ENCODE measurements at places on chromosomes 6 and 20.

- no peak for DNase-seq
These were observed 231.8 kb upstream of the RREB1 start for GRCh38 chr6:6875818-6876470.

- DNase-seq: no peak
These were observed 52.4 kb downstream of the FNDC1 start for GRCh38 chr6:159221486-159222170.

DNA sequence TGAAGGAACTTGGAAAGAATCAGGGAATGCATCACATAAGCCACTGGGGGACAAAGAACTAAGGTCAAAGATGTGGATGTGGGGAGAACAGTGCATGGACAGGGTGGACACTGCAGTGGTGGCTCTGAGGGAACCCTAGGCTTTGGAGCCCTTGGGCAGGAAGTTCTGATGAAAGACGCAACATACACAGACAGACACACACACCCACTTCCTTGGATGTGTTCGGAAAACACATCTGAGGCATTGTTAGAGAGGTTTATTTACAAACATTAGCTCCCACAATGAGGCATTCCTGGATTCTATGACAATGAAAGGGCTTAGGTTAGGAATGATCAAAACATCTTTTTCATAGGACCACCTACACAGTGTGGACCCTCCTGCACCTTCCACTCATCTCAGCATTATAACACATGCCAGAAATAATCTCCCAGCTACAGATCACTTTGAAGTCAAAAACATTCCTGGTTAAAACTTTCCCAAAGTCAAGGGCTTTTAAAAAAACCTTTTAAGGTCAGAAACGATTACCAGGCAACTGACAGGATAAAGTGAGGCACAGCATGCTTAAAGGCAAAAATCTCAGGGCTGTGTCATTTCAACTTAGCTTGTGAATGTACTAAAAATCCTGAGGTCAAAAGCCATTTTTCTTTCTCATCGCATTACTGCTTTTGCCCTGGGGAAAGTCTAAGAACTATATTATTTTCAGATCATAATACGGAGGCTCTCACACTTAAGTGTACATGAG, 6.4 kb upstream of the METTL24 start:
- DNase-seq: no peak

DNA sequence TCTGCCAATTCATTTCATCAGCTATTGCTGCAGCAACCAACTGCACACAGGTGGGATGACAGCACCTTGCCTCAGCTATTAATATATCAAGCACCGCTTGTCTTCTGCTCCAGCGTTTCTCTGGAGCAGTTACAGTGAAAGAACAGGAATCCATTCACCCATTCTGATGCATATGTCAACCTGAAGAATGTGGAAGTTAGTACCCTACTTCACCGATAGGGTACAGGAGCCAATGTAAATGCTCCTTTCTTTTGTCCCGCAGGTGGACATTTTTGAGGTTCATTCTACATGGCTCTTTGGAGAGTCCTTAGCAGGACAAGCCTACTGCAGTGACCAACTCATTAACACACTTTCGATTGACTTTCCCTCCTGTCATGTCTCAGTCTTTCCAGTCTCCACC, 139.9 kb upstream of the PRND start:
- no peak for DNase-seq

GRCh38 chr20:59583428-59584277, 20.7 kb upstream of the PHACTR3 start:
- no peak for DNase-seq

GRCh38 chr6:155067956-155068615, 73.0 kb downstream of the TIAM2 start:
- DNase-seq: peak; percentile 82

DNA sequence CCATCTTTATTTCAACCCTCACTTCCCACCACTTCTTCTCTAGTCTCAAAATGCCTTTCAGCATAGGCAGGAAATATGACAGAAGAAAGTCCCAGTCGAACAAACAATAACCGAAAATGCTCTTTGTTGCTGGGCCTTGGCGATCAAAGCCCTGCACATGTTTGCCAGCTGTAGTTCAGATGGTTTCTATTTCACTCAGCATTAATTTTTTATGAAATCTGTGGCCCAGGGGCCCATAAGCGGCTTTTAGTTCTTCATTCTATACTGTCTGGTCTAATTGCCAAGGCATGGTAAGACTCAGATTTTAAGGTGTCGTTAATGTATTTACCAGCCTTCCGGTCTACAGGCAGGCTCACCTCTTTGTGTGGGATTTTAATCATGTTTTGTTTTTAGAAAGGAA, 10.9 kb upstream of the F13A1 start:
- no peak for DNase-seq

DNA sequence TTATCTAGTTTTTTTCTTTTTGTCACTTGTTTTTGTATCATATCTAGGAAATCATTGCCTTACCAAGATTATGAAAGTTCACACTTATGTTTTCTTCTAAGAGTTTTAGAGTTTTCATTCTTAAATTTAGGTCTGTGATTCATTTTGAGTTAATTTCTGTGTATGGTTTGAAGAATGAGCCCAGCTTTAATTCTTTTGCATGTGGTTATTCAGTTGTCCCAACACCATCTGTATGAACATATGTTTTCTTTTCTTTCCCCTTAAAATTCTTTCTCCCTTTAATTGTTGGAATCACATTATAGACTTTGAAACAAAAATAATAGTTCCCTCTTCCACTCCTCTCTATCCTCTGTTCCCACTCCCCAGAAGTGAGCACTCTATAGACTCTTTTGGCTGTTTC, 85.4 kb downstream of the SLX4IP start:
- DNase-seq: no peak

GRCh38 chr20:25203871-25204320, 8.4 kb downstream of the ENTPD6 start:
- no peak for DNase-seq

DNA sequence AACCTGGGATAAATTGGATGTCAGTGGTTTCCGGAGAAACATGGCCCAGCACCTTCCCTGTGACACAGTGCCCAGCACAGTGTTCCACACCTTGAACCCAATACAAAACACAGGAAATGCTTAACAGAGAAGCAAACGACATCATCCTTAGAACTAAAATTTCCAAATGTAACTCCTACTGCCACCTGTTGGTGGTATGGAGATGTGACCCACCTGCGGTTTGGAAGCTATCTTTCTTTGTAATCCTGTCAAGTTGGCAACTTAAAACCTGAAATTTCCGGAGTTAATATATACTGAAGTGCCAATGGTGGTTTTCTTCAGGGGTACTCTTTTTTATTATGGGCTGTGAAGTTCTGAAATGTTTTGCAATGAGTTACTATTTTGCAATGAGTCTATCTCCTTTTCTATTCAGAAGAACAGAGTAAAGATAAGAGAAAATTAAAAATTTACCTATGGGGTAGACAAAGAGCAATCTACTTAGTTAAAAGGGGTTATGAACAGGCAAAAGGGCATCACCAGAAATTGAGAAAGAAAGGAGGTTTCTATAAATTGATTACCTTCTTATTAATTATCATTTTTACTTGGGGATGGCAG, 658.8 kb downstream of the PTPRT start:
- no peak for DNase-seq

- DNase-seq: no peak
These were observed 407.6 kb downstream of the COL12A1 start for GRCh38 chr6:74798302-74798701.

GRCh38 chr6:32623693-32624092, 13.5 kb upstream of the HLA-DQA1 start:
- no peak for DNase-seq

DNA sequence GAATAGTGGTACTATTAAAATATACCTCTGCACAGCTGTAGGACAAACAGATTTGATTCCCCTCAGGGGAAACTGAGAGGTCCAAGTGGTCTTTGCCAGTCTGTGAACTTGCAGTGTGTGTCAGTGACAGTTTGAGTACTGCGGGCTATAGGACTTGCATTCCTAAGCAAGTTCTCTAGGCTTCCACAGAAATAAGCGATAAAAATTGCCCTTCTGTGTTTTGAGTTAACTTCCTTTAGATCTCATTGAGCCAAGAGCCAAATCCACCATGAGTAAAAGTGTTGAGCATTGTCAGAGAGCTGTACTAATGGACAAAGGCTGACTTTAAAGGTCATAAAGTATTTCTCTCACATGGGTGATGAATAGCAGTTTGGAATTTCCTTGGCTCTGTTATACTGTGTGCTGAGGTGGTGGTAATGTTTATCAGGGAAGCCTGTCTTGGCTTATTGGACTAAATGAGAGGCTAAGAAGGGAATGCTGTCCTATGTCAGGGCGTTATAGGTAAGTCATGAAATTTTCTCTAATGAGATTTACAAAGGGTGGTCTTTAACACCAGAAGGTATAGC, 122.6 kb upstream of the MAP3K7 start:
- DNase-seq: no peak

DNA sequence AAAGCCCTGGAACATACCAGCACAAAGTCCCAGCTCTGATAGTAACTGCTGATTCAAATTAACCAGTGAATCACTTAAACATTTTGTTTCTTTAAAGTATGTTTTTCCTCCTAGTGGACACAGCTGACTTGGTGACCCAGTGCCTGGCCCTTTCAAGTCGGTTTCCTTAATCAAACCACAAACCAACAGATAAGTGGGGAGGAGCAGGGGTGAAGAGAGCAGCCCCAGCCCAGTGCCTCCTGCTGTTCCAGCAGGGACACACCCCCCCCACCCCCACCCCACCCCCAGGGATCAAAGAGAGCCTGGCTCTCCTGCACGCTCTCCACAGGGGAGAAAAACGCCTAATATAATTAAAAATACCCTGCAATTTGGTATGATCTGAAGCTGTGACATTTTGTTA, 55.4 kb upstream of the TBXT start:
- no peak for DNase-seq

DNA sequence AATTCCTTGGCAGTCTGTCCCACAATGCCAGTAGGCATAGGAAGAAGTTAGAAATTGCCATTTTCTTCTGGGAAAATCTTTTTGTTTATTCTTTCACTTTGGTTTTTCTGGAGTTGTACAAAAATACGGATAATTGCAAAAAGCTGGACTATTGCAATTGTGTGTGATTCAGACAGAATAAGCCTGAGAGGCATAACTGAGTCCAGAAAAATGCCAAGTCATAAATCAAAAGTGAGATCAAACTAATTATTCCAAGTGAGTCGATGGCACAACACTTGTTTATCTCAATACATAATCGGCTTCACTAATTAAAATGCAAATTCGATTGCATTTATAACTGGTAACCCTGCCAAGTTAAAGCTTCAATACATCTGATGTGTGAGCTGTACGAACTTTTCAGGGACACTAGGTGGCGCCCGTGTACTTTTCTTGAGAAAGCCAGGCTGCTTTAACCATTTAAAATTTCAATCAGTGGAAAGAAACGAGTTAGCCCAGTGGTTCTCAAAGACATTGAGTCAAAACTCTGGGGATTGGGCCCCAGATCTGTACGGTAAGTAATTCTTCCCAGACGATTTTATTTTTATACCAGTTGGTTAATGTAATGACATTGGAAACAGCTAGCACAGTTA, 102.6 kb downstream of the LAMP5 start:
- DNase-seq: no peak

- no peak for DNase-seq
These were observed 13.8 kb downstream of the HECA start for GRCh38 chr6:139148557-139149235.

- no peak for DNase-seq
These were observed 70.2 kb upstream of the INSM1 start for GRCh38 chr20:20297752-20298151.

GRCh38 chr6:21846541-21847451, 253.2 kb downstream of the SOX4 start:
- DNase-seq: no peak

DNA sequence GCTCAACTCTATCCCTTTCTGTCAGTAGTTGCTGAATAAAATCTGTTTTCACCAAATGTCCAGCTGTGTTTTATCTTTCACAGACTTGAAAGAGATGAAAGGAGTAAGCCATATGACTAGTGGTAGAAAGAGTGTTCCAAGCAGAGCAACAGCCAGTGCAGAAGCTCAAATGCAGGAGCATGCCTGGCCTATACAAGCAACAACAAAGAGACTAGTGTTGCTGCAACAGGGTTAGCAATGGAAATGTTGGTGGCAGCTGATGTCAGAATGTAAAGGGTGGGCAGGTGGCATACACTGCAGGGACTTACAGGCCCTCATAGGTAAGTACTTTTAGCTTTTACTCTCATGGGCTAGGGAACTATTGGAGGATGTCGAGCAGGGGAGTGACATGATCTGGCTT, 5.2 kb upstream of the HINT3 start:
- DNase-seq: no peak

- no peak for DNase-seq
These were observed 338 bp downstream of the SRXN1 start for GRCh38 chr20:652615-653109.

DNA sequence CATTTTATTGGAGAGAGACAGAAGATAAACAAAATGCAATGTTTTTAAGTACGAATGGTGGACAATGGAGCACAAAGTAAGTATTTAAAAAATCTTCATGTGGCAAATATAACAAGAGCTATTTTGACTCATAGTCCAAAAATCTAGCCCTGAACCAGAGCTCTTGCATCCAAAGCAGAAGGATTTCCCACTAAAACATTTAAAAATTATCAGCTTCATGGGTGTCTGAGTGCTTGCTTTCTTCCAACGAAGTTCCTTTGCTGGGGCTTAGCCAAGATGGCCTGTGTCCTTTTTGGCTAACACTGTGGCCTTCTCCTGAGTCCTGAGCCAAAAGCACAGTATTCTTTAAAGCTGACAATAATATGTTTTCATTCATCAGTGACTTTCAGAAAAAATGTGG, 161.7 kb downstream of the RIMS1 start:
- no peak for DNase-seq

DNA sequence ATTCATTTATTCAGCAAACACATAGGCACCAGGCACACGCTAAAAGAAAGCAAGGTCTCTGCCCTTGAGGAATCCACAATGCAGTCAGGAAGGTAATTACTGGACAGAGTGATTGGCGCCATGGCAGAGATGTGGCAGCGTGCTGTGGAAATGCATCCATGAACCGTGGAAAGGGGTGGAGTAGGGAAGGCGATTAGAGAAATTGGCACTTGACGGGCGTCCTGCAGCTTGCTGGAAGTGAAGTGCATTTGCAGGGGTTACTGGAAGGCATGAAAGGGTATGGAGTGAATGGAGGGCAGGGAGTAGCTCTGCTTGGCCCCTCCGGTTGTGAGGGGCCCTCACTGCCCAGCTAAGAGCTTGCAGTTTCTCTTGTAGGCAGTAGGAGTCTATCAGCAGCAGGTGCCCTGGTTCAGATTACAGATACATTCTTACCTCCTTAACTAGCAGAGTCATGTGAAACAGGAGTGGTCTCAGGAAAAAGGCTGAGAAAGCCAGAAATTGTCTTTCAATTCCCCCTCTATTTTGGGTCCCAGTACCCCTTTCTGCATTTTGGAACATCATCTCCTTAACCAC, 122.5 kb upstream of the TIAM2 start:
- DNase-seq: no peak

- no peak for DNase-seq
These were observed 9.9 kb upstream of the PSMF1 start for GRCh38 chr20:1108437-1108920.

DNA sequence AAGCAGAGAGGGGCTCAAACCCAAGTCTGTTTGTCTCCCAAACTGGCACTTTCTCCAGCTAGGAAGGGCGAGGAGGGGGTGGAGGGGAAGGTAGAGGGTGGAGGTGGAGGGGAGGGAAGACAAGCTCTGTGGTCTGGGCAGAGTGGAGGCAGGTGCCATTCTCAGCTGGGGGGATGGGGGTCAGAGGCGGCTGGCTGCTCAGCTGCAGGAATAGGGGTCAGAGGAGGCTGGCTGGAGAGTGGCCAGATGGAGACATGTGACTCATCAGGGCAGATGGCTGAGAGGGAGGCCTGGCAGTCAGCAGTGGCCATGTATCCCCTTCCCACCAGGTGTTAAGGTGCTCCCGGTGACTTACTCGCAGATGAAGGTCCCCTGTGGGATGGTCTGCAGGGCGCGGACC, 3.5 kb upstream of the SLC44A4 start:
- DNase-seq: no peak

Data from lower leg skin (tissue), 4 donors.